ENCODE measurements at places on chromosomes 11 and 22.

- peak; percentile 22 for DNase-seq
These were observed 42.1 kb upstream of the CRTAM start for GRCh38 chr11:122796128-122796717.

GRCh38 chr11:73950869-73951710 is at the start of gene DNAJB13:
Gene DNAJB13 (plus strand): TSS chr11:73951026. CDS start chr11:73951070, 44 bp downstream.
- DNase-seq = peak; percentile 68

- DNase-seq = no peak
These were observed 5.0 kb upstream of the MMP12 start for GRCh38 chr11:102879801-102880200.

GRCh38 chr11:79458709-79459108 is 17.9 kb upstream of the TENM4 start:
- no peak for DNase-seq

DNA sequence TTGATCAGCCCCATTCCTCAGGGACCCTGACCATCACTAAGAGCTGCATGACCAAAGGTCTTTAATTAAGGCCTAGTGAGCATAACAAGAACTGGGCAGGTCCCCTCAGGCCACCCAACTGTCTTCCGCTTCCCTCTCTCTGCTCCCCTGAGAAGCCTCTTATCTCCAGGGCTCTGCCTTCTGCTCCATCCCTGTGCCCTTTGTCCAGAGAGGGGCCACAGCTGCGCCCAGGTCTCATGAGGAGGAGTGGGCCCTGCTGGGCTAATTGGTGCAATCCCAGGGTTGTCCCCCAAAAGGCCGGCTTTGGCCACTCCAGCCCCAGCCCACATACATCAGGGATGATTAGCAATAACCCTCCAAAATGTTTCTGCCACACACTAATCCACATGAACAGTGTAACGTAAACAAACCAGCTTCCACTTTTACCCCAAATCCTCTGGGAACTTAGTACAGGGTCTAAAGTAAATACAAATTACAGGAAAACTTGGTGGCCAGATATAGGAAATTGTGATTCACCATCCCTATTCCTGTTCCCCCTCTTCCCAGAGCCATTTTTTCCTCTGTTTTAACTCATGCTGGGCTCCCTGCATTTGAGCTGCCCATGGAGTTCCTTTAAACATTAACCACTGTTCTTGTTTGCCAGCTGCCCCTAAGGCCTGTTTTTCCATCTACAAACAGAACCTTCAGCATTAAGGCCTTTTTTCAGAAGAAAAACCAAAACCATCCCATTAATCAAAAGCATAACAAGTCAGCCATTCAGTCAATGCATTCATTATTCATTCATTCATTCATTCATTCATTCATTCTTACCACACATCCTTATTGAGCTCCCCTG is 34.6 kb upstream of the CAVIN3 start:
- no peak for DNase-seq

GRCh38 chr22:45997077-45997776 is 20.3 kb upstream of the WNT7B start:
- peak; percentile 39 for DNase-seq

DNA sequence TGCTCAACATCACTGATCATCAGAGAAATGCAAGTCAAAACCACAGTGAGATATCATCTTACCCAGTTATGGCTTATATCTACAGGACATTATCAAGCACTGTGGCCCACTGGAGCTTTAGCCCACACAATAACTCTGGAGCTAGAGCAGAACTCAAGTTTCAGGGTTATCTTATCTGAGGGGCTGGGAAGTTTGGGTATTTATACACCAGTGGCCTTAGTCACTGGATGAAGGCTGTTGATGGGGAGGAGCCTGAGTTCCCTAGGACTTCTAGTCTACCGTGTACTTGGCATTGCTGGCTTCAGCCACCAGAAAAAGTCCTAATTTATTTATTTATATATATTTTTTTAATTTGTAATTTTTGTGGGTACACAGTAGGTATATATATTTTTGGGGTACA is 19.3 kb downstream of the HSD17B12 start:
- DNase-seq = no peak

DNA sequence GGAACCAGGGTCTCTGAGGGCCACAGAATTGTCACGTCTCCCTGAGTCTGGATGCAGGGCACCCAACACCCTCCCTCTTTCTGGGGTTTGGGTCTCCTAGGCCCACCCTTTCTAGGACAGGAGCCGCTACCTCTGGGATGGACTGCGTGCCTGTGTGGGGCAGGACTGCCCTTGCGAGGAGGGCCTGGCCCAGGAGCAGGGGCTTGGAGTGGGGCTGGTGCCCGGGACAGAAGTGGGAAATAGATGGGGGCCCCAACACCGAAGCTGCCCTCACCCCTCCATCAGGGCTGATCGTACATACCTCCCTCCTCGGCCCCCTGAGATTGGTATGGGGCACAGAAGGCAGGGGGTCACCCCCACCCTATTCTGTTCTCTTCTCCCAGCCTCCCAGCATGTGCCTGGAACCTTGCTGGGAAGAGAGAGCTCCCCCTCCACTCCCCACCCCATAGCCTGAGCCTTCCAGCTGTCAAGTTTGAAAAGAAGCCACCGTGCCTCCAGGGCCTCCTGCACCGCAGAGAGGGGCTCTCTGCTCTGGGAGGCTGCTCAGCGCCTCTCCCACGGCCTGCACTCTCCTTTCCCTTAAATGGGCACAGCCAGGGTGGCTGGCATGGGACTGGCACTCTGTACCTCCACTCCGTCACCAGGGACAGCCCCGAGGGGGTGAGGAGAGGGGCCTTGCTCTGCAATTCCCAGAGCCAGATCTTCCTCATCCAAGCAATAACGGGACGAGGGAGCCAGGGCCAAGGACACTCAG is 1.8 kb downstream of the LRRC10B start:
- no peak for DNase-seq

GRCh38 chr11:65576867-65577755 is 1.3 kb downstream of the EHBP1L1 start:
- peak; percentile 83 for DNase-seq

- DNase-seq = no peak
These were observed 61.7 kb downstream of the DGCR2 start for GRCh38 chr22:19060356-19061009.

DNA sequence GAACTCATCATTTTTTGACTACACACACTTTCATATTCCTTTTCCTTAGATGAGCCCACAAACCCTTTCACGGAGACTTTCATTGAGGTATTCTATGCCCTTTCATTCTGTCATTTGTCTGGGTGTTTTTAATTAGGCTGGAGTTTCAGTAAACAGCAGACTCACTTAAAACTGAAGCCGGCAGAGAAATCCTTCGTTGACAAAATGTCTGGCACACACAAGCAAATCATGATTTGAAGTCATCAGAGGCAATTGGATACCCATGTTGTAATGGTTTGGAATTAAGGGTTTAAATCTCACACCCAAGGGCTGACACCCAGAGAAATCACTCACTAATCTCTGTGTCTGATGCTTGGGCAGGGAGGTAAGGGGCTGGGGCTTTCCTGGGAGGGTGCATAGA is 127.1 kb downstream of the EHF start:
- DNase-seq = no peak

GRCh38 chr11:93274851-93275250 is 55.7 kb upstream of the DEUP1 start:
- DNase-seq = no peak

- no peak for DNase-seq
These were observed 704.3 kb downstream of the DLG2 start for GRCh38 chr11:84922836-84923235.

- DNase-seq = no peak
These were observed 357.7 kb upstream of the ARHGAP42 start for GRCh38 chr11:100329352-100329751.

GRCh38 chr11:76259299-76259908 is 53.1 kb upstream of the WNT11 start:
- no peak for DNase-seq

DNA sequence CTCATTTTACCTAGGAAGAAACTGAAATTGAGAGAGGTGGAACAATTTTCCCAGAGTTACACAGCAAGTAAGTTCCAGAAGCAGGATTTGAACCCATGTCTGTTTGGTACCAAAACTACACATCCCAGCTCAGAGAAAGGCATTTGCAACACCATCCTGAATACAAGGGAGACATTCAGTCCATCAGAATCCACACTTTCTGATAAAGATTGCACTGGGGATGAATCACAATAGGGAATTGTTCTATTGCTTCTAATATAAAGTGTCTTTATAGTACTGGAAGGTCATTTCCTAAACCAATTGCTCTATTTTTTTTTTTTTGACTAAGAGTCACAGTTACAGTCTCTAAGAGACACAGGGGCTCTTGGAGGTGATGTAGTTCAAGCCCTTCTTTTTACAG is 208.1 kb upstream of the CADM1 start:
- no peak for DNase-seq

- DNase-seq = no peak
These were observed 10.7 kb downstream of the CRY2 start for GRCh38 chr11:45857961-45858474.

DNA sequence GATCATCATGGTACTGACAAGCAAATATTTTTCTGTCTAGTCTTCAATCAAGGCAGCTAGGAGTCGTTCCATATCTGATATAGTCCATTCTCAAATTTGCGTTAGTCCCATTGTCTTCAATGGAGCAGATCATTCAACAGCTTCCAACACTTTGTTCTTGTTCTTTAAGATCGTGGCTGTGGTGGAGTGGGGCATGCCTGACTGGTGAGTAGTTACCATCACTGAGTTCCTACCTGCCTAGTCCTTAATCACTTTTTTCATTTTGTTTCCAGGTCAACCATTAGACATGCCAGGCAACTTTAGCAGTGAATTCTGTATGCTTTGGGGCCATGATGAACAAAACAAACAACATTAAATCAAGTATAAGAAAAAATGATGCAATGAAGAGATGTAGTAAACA is 693.1 kb upstream of the KIRREL3 start:
- DNase-seq = no peak

DNA sequence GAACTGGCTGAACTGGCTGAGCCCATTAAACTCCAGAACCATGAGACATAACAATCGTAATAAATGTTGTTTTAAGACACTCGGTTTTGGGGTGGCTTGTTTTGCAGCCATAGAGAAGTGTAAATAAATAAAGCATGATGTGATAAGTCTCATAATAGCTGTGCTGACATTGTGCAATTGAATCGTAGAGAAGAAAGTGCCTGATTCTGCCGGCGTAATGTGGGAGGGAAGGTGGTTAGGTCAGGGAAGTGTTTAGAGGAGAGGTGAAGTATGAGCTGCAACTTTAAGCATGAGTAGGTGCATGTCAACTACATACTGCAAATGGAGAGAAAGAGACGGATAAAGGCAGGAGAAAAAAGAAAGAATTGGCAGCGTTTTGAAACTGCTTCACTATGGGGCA is 217.1 kb downstream of the BLID start:
- no peak for DNase-seq

DNA sequence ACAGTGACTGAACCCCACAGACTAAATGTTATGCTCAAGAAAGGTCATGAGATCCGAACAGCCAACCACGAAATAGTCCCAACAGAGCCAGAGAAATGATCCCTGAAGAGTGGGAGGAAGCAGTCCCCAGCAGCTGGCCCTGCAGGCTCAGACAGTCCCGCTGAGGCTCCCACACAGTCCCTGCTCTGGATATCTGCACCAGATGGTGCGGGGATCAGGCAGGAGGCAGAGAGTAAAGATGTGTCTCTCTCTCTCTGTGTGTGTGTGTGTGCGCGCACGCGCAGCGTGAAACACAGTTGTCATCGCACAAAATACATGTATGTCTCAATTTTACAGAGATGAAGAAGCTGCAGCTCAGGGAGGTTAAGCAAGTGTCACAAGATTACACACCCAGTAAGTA is 27.9 kb downstream of the GUCY1A2 start:
- no peak for DNase-seq

DNA sequence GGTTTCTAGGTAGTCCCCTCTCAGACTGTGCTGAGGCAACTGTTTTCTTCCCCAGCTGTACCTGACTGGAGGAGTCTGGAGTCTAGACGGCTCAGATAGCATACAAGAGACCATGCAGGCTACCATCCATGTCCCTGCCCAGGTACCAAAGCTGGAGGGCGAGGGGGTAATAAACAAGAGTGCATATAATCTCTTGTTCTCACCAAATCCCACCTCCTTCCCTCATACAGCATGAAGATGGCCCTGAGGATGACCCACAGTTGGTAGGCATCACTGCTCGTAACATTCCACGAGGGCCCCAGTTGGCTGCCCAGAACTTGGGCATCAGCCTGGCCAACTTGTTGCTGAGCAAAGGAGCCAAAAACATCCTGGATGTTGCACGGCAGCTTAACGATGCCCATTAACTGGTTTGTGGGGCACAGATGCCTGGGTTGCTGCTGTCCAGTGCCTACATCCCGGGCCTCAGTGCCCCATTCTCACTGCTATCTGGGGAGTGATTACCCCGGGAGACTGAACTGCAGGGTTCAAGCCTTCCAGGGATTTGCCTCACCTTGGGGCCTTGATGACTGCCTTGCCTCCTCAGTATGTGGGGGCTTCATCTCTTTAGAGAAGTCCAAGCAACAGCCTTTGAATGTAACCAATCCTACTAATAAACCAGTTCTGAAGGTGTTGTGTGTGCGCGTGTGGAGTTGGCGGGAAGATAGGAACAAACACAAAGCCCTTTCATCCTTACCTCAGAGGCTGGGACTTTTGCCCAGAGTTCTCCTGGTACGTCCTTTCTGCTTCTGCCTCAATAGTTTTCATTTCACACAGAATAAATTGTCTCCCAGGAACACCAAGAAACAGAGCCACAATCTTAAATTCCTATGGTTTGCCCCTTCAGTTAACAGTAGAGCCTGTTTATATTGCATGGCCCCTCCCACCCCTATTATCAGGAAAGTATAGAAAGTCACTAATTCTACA is 8.5 kb downstream of the HMBS start:
- DNase-seq = peak; percentile 37

- DNase-seq = no peak
These were observed 13.8 kb upstream of the SLC39A13 start for GRCh38 chr11:47394322-47395222.

GRCh38 chr22:28728621-28729313 is 12.9 kb downstream of the CHEK2 start:
- no peak for DNase-seq

DNA sequence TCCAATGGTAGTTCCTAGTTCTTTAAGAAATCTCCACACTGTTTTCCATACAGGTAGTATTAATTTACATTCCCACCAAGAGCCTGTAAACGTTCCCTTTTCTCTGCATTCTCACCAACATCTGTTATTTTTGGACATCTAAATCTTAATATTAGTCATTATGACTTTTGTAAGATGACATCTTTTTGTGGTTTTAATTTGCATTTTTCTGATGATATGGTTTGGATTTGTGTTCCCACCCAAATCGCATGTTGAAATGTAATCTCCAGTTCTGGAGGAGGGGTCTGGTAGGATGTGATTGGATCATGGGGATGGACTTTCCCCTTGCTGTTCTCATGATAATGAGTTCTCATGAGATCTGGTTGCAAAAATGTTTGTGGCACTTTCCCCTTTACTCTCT is 89.0 kb downstream of the MUC15 start:
- no peak for DNase-seq

Measured in RKO (cell line).